ENCODE measurements at places on chromosomes 7 and 10.

DNA sequence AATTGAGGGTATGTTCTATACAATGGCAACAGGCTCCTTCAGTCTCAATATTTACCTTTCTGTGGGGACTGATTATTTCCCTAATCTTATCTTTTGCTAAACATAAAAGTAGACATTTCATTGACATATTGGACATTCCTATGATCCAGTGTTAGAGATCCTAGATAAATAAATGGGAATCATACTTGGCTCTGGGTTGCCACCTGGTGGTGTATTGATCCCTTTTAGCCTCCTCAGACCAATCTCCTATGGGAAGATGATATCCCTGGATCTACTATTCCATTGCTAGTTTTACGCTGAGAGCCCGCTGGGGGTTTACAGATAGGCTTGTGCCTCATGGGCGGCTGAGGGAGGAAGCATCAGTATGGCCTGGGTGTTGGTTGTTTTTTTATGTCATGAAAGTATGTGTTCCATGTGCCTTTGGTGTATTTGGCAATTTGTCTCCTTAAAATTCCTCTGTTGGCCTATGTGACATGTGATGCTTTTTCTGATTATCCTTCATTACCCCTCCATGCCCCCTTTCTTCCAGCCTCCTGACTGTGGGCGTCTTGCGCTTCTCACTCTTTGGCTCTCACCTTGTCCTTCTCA is 18.8 kb downstream of the CELF2 start:
- H3K36me3 ChIP-seq: peaks cover 2% of the 10 kb centered on the region
- no peak overlapping the region for H3K27ac ChIP-seq

DNA sequence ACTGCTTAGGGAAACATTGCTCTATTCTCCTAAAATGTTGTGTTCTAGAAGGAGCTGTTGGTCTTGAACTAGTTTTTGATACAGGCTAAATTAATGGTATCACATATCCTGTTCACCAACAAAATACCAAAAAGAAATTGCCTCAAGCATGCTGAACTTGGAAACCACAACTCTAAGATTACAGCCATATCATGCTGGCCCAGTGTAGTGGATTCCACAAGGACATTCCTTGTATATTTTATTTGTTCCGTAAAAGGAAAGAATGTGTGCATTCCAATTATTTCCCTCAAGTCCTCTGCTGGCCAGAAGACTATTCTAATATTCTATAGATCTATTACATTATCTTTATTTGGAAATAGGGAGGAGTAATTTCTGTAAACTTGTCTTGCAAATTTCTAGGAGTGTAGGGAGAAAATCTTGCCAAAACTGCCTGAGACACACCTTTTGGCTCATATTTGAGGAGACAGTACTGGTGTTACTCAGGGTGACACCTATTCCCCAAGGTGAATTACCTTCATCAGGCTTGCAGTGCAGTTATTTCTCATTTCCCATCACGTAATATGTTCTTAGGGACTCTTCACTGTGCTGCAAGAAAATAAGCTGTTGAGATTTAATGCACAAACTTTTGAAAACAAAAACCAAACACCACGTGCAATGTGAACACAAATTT is 1.9 kb upstream of the NEBL start:
- no peak overlapping the region for H3K4me3 ChIP-seq
- DNase-seq: no peak
- H3K4me1 ChIP-seq: no peaks in the 10 kb centered on the region
- no peaks in the 10 kb centered on the region for H3K36me3 ChIP-seq
- no peak overlapping the region for H3K27ac ChIP-seq

- H3K4me3 ChIP-seq: no peak overlapping the region
- H3K4me1 ChIP-seq: no peaks in the 10 kb centered on the region
- no peak for DNase-seq
- H3K27me3 ChIP-seq: peaks cover 20% of the 10 kb centered on the region
- H3K27ac ChIP-seq: no peak overlapping the region
These were observed 124.4 kb upstream of the FGFR2 start for GRCh38 chr10:121722665-121723064.

DNA sequence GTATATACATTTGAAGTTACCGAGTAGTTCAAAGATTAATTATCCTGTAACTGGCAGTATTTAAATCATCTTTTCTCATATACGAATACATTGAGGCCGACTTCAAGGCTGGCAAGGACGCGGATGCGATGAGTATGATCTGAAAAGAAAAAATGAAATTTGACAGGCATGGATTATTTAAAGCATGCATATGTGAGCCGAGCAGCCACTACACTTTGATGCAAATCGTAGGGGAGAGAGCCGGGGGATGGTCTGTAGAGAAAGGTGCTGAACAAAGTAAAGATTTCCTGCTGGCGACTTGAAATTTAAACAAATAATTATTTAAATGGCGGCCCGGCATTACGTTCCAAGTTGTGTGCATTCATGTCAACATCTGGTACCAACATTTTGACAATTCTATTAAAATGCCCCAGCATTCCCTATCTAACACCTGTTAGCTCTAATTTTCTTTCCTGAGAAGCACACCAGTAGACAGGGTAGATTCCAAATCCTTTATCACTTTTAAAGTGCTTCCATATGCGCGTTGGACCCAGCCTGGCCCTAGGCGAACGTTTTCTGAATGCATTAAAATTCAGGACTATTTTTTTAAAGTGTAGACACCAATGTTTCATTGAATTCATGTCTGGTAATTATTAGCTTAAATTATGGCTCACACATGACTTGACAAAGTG is 188.7 kb downstream of the EMX2 start:
- DNase-seq: no peak
- no peak overlapping the region for H3K27ac ChIP-seq
- no peaks in the 10 kb centered on the region for H3K4me1 ChIP-seq
- H3K27me3 ChIP-seq: peaks cover 63% of the 10 kb centered on the region
- H3K36me3 ChIP-seq: no peaks in the 10 kb centered on the region

DNA sequence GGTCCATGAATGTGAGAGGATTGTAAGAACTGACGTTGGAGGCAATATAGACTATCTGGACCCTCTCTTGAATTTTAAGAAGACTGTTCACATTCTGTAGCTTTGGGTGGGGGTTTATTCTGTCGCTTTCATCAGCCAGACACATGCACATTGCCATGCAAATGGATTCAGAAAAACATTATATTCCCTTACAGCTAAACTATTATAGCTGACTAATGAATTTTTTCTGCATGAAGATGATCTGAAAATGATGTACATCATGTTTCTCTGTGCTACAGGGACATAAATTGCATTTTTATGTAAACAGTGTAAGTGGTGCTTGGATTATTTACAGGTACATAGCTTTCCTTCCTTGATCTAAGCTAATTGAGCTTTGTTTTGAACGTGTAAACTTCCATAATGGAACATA is 1.5 kb downstream of the MET start:
- no peak for DNase-seq
- H3K4me3 ChIP-seq: no peak overlapping the region
- H3K27ac ChIP-seq: no peak overlapping the region
- H3K27me3 ChIP-seq: peaks cover 75% of the 10 kb centered on the region

DNA sequence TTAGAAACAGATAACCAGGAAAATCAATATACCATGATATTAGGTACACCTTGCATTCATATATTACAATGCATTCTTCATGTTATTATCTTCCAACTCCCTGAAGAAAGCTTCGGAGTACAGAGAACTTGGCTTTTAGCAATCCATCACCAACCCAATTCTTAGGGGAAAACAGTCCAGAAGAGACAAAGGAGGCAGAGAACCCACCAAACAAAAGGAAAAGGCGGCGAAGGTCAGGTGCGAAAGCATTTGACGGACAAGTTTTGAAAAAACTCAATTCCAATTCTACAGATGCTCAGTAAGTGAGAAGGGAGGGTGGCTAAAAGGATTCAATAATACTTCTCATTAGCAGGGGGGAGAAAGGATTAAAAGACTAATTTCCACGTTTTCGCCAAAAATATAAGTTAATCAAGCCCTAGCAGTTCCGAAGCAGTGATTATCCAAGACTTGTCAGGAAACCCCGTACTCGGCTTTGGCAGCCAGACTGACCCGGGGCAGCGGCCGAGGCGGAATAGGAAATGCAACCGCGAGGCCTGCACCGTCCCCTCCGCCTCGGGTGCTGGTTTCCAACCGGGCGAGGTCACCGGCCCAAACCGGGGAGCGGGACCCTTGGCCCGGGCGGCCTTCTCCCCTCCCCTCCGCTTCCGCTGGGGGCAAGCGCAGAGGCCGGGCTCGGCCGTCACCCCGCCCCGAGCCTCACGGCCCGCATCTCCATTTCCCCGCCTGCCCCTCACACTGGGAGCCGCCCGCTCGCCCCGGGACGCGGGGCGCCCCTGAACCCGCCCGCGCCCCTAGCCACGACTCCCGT is 747 bp downstream of the GDI2 start:
- H3K4me3 ChIP-seq: peak overlapping the region; percentile 92
- H3K4me1 ChIP-seq: peaks cover 78% of the 10 kb centered on the region
- DNase-seq: peak; percentile 59
- peaks cover 7% of the 10 kb centered on the region for H3K36me3 ChIP-seq
- peak overlapping the region; percentile 92 for H3K27ac ChIP-seq

- peak; percentile 43 for DNase-seq
- H3K27me3 ChIP-seq: no peaks in the 10 kb centered on the region
- H3K27ac ChIP-seq: peak overlapping the region; percentile 96
- H3K36me3 ChIP-seq: no peaks in the 10 kb centered on the region
- peak overlapping the region; percentile 70 for H3K4me3 ChIP-seq
These were observed 43.6 kb upstream of the KLF6 start for GRCh38 chr10:3828404-3829155.

GRCh38 chr7:47218378-47219176 is 363.3 kb downstream of the TNS3 start:
- no peak overlapping the region for H3K4me3 ChIP-seq
- DNase-seq: no peak
- peaks cover 6% of the 10 kb centered on the region for H3K27me3 ChIP-seq
- no peaks in the 10 kb centered on the region for H3K36me3 ChIP-seq
- no peak overlapping the region for H3K27ac ChIP-seq

DNA sequence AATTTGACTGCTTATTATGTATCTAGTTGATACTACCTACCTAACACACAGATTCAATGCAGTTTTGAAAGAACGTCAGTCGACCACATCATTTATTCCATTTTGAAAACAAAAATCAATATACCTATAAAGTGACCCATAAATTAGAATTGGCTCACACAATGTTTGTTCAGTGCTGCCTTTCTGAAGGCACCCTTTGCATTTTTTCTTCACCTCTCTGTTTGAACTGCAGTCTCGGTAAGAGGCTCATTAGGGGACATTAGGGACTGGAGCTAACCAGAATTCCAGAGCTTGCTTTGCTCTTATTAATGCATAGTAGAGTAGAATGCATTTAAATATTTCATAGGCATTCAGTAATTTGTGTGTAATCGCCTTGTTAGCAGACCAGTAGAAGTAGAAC is 234.1 kb downstream of the FOXP2 start:
- no peak for DNase-seq
- no peaks in the 10 kb centered on the region for H3K4me1 ChIP-seq
- no peak overlapping the region for H3K27ac ChIP-seq
- no peaks in the 10 kb centered on the region for H3K36me3 ChIP-seq
- H3K27me3 ChIP-seq: no peaks in the 10 kb centered on the region

DNA sequence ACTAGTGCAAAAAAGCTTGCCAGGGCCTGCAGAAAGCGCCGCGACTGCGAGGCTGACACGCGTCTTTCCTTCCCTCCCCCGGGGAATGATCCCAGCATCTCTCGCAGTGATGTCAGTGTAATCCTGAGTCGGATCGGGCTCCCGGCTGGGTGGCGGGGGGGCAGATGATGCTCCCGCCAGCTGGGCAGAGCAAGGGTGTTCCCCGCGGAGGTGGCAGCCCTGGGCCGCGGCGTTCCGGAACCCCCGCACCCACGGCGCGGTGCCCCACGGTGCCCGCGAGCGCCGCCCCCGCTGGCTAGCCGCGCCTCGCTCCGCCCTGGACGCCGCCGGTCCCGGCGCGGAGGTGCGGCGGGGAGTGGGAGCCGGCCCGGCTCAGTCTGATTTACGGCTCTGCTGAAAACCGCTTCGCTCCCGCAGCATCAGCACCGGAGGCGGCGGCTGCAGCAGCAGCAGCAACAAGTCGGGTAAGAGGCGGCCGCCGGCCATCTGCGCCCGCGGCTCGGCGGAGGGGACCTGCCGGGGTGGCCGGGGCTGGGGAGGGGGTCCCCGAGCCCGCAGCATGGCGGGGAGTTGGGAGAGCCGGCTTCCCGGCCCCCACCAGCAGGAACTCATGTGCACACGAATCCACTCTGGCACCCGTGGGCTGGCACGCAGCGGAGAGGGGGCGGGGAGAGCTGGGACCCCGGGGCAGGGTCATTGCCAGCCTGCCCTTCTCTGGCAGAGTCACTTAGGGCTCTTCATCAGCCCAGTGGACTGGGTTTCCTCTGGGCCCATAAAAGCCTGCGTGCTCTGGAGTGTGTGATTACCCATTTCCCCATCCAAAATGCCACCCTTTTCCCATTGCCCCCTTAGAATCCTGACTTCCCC is at the start of gene ZNF365:
Gene ZNF365, plus strand, starts transcription at position 375 of the 867 bp plus-strand sequence. CDS start 1,825 bp downstream, outside the sequence.
- peaks cover 10% of the 10 kb centered on the region for H3K4me1 ChIP-seq
- peaks cover 37% of the 10 kb centered on the region for H3K27me3 ChIP-seq
- H3K4me3 ChIP-seq: peak within 1 kb of the TSS; percentile 84
- DNase-seq: peak; percentile 64
- H3K27ac ChIP-seq: peak within 1 kb of the TSS; percentile 19

DNA sequence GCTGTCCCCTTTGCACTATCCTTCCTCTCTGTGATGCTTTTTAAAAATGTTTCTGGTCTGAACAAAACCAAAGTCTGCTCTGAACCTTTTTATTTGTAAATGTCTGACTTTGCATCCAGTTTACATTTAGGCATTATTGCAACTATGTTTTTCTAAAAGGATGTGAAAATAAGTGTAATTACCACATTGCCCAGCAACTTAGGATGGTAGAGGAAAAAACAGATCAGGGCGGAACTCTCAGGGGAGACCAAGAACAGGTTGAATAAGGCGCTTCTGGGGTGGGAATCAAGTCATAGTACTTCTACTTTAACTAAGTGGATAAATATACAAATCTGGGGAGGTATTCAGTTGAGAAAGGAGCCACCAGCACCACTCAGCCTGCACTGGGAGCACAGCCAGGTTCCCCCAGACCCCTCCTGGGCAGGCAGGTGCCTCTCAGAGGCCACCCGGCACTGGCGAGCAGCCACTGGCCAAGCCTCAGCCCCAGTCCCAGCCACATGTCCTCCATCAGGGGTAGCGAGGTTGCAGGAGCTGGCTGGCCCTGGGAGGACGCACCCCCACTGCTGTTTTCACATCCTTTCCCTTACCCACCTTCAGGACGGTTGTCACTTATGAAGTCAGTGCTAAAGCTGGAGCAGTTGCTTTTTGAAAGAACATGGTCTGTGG is 11.4 kb upstream of the CSGALNACT2 start:
- DNase-seq: no peak
- H3K27ac ChIP-seq: peak overlapping the region; percentile 14
- no peaks in the 10 kb centered on the region for H3K36me3 ChIP-seq

DNA sequence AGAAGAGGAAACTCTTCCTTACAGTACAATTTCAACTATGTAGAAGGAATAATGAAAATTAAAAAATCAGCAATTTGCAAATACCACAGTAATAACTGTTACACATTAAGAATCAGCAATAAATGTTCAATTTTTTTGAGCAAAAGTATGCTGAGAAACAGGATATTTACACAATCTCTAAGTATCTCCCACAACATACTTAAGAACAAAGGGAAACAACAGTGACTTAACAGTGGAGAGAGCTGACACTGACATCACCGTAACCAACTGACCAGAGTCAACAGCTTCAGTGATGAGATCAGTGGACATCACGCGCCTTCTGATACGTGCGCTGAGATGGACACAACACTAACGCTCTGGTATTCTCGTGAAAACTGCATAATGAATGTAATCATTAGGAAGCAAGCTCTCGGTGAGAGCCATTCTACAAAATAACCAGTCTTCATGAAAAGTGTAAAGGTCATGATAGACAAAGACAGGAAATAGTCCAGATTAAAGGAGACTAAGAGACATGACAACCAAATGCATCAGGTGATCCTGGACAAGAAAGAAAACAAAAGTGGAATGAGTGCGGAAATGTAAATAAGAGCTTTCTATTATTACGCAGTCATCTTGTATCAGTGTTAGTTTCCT is 82.6 kb downstream of the PIP4K2A start:
- peaks cover 95% of the 10 kb centered on the region for H3K4me1 ChIP-seq
- H3K27me3 ChIP-seq: no peaks in the 10 kb centered on the region
- peak overlapping the region; percentile 99 for H3K27ac ChIP-seq
- peaks cover 7% of the 10 kb centered on the region for H3K36me3 ChIP-seq

All from activated T-cell treated with anti-CD3 and anti-CD28 coated beads, Interleukin-2, amount 50 U/mL, for 72 hours (primary cell).